ENCODE measurements at places on chromosomes 1 and 21.

GRCh38 chr1:12600880-12601633 lies 17.0 kb downstream of the DHRS3 start:
- peak; percentile 43 for DNase-seq

DNA sequence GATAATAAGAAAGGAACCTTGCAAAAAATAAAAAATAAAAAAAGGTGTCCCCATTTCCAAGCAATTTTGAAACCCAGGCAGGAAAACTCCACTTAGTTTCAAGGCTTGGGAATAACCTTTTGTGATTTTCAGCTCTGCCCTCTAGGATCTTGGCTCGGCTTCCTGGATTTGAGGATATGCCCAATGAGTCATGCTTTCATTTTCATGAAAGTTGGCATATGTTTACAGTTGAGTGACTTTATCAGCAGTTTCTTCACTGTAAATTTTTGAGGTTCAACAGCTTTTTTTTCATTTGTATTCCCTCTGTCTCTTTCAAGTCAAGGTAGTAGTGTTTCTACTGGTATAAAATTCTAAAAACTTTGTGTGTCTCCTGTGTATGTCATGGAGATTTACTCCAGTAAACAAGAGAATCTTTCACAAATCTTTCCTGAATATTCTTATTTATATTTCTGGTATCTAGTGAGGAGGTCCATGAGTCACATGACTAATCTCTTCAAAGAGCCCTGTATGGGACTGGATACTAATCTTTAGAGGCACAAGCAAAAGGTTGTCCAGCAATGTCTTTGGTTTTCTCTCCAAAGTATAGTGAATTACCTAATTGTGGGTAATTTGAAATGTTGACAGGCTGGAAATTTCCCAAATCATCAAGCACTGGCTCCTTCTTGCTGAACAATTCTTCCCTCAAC lies 335.3 kb downstream of the BRINP2 start:
- DNase-seq, result no peak

DNA sequence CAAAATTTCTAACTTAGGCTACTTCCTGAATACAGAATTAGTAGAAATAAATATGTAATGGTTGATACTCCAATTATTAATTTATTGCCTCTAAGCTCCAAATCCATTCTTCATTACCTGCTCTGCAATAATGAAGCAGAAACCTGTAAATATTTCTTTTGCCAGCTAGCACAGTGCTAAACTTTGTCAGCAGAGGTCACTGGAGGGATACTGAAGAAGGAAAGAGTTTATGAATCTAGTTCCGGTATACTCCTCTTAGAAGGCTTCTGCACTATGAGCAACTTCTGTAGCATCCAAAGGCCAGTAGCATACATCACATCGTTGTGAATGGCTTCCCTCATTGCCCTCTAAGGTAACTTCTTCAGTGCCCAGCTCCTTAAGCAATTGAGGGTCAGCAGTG lies 81.0 kb upstream of the LHX8 start:
- DNase-seq, result no peak

DNA sequence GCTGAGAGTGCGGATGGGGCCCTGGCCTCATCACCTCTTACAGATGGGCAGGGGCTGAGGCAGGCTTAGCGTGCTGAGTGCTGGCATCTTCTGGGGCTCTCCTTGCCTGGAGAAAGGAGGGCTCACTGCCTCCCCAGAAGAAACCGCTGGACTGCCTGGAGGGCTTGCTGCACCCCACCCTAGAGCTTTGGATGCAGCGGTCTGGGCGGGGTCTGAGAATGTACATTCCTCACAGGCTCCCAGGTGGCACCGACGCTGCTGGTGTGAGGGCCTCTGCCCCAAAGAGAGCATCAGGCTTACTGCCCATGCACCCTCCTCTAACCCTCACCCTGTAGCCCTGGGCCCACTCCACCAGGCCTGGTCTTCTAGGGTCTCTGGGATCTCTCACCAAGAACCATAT lies 51.1 kb downstream of the RAP1GAP start:
- DNase-seq, result no peak

All from stimulated activated CD8-positive, alpha-beta memory T cell treated with anti-CD3 and anti-CD28 coated beads, Interleukin-7, amount 100 ng/mL, for 1 hour (primary cell).